Stimulated activated CD4-positive, alpha-beta T cell treated with anti-CD3 and anti-CD28 coated beads, Interleukin-2, amount 100 ng/mL, for 48 hours (primary cell): ENCODE measurements at places on chromosomes 7 and 10.

GRCh38 chr7:158314394-158314793 is 273.2 kb downstream of the PTPRN2 start:
- no peak for DNase-seq

DNA sequence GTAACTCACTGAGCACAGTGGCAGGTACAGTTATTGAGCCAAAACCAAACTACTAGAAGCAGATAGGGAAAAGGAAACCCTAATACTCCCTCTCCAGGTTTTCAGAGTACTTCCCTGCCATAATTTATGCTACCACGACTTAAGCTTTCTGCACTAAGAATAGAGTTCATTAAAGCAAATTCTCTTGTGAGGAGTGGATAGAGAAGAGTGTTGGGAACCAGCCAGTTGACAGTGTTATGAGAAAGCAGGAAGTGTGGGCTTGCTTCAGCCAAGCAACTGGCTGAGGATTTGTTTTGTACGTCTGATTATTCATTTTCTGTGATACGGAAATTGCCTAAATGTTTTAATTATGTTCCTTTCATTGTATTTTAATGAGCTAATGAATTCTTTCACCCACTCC is 280.5 kb downstream of the KIF20B start:
- DNase-seq = no peak

- no peak for DNase-seq
These were observed 35.4 kb upstream of the PODXL start for GRCh38 chr7:131591687-131592319.

- DNase-seq = no peak
These were observed 3.7 kb downstream of the PARD3 start for GRCh38 chr10:34811126-34811967.

DNA sequence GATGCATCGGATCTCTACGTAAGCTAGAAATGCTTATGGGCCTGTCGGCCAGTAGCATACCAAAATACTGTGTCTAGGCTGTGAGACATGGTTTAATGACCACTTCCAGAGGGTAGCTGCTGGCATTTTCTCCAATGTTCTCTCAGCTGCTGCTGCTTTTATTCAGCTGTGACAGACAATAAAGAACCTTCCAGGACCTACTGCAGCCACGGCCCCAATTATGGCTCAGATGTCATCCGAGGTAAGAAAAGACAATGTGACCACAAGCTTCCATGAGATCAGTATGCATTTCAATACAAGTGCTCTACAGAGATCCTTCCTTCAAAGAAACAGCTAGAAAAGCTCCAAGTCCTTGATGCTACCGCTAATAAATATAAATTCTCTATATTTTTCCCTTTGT is 256.2 kb downstream of the SDHAF3 start:
- no peak for DNase-seq

GRCh38 chr7:102211590-102212550 is 74.8 kb upstream of the SH2B2 start:
- DNase-seq = no peak

GRCh38 chr7:55274156-55274555 is 91.0 kb upstream of the LANCL2 start:
- DNase-seq = no peak

DNA sequence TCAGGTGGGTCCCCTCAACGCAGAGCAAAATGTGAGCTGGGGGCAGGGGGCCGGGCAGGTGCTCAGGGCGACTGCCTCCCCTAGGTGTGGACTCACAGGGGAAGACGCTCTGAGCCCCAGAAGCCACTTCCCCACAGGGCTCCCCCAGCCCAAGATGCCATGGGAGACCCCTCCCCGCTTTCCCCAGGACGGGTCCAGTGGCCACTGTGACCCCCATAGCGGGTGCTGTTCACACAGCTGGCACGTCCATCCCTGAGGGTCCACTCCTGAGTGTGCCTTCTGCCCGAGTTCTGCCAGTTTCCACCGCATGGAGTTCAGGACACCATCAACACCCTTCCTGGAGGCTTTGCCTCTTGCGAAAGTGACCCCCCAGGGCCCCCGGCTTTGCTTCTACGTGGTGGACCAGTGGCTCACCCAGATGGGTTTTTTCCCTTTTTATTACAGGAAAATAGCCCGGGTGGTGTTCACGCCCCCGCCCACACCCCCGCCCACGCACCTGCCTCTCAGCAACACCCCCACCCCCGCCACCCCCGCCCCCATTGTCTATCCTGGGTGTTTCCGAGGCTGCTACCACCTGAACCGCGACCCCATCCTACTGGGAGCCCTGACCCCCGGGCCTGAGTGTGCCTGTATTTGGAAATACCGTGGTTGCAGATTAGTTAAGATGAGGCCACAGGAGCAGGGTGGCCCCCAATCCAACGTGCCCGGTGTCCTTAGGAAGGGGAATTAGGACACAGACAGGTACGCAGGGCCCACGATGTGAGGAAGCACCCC is 32.0 kb downstream of the ADAP1 start:
- no peak for DNase-seq

DNA sequence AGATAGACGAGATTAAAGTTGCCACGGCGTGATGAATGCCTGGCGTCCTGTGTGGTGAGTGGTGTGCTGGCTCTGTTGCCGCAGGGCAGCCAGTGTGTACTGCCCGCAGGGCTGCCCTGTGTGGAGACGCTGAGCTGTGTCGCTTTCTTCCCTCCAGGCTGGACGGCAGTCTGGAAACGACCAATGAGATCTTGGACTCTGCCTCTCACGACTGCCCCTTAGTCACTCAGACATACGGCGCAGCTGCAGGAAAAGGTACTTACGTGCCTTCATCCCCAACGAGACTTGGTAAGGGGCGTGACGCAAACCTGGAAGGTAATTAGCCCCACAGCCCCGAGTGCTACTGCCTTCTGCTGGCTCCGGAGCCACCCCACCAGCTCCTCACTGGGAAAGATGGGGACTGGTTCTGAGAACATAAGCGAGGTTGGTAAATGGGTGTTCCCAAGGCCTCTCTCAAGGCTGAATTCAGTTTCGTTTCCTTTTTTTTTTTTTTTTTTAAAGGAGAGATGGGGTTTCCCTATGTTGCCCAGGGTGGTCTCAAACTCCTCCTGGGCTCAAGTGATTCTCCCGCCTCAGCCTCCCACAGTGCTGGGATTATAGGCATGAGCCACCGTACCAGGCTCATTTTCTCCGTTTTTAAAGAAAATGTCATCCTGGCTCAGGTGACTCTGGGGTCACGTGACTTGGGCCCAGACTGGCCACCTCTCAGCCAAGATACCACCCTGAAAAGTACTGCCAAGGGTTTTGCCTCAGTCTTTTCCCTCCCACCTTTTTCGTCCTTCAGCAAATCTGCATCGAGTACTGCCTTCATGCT is 39.6 kb downstream of the WIPI2 start:
- no peak for DNase-seq

DNA sequence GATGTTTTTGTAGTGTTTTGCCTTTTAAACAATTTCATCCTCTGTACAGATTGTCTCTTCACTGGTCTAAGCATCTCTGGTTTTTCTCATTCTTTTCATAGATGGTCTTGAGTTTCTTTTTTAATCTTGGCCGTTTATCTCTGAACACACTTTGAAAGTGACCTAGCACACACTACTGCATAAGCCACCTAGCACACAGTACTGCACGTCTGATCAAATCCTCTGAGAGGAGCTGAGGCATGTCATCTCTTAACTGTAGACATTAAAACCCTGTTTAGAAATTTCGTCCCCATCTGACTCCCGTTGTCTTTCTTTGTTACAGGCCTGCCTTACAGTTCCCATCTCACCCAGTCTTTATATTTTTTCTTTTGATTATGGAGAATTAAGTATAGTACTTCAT is 100.2 kb downstream of the MAPK8 start:
- DNase-seq = no peak

GRCh38 chr10:52965509-52965908 is 192.9 kb upstream of the MBL2 start:
- no peak for DNase-seq

DNA sequence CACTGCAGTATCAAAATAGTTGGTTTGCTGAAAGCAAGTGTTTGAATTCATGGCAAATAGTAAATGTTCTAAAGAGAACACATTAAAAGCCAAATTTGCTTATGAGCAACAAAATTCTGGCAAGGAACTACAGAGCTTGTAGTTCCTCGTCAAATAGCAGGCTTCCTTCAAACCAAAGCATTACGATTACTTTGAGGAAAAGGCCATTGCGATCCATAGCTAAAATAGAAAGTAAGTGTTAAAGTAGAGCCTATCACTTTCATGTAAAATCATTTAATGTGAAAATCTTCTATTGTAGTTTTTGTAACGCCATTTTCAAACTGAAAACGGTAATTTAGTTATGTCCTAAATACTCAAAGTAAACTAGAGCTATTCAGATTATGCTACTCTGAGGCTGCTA is 20.1 kb downstream of the CACNA2D1 start:
- DNase-seq = no peak

GRCh38 chr10:23046027-23046426 is 49.4 kb upstream of the MSRB2 start:
- DNase-seq = no peak

DNA sequence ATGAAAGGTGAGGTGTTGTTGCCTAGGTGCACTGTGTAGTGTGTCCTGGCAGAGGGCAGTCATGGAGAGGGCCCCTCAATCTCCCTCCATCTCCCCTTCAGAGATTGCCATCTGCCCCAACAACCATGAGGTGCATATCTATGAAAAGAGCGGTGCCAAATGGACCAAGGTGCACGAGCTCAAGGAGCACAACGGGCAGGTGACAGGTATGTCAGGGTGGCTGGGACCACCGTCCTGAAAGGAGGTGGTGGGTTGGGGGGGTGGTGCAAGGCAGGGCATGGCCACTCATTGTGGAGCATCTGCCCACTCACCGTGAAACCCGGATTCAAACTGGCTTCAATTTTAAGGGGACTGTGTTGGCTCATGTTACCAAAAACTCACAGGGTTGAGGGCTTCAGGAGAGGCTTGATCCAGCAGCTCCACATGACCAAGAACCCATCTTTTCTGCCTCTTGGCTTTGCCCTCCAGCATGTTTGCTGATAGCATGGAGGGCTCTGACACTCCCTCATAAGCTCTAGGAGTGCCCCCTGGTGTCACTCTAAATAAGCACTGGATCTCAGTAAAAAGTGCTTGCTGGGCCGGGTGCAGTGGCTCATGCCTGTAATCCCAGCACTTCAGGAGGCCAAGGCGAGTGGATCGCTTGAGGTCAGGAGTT is 12.2 kb downstream of the ARPC1B start:
- no peak for DNase-seq
